Activated T-helper 1 cell treated with anti-CD3 and anti-CD28 coated beads, Interleukin-12 subunit alpha, Interleukin-12 subunit beta, Interleukin-2, Interleukin-4 antibody, amounts not matched to agents 30 ng/mL and 10 ng/mL and 1 ng/mL, durations not matched to agents 14 hours and 24 hours and 36 hours (primary cell): ENCODE measurements at places on chromosomes 12 and 14.

DNA sequence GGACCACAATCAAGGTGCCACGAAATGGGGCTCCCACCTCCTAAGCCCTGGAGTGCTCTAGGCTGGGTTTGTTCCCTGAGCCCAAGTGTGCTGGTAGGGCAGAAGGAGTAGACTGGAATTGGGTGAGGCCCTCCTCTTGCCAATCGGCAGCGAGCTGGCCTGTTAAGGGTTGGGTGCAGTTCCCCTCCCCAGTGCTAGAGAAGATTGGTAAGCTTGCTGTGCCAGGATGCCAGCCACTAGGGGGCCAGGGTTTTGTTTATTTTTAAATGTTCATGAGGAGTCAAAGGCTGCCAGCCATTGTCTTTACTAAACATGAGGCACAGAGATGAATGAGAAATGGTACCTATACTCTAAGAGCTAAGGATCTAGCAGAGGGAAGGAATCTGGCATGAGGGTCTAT, 79.7 kb downstream of the SPTB start:
- no peak for DNase-seq

DNA sequence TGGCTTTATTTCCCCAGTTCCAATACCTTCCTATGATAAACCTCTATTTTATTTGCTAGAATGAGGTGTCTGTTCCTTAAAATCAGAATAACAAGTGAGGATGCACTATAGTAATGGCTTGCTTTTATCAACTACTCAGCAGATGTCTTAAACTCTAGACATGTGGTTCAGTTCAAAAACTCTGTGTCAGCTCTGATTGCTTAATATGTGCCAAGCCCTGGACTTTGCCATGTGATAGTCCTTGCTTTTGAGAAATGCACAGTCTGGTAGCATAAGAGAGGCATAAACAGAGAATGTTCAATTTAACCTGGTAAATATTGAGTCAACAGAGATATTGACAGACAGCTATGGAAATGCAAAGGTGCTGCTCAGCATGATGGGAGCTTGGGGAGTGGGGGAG, 254.8 kb downstream of the PDZRN4 start:
- DNase-seq: no peak

DNA sequence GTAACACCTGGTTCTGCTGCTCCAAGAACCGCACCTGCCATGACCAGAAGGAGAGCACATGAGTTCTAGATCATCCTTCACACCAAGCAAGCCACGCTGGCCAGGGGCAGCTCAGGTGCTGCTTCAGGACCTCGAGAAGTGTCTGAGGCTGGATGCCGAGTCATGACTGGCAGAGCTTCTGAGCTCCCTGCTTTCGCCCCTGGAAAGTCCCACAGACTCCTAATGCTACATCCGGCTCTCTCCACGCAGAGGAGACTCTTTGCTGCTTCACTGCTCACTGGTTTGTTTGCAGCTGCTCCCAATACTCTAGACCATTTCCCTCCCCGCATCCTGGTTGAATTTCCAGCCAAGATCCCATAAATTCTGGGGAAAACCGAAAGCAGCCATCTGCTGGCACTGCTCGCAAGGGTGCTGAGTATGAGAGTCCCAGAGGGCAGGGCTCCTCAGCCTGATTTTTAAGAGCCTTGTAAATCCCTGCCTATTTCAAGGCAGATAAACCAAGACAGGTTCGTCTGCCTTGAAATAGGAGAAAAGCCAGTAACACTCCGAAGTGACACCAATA, 1.4 kb downstream of the KRT2 start:
- no peak for DNase-seq

DNA sequence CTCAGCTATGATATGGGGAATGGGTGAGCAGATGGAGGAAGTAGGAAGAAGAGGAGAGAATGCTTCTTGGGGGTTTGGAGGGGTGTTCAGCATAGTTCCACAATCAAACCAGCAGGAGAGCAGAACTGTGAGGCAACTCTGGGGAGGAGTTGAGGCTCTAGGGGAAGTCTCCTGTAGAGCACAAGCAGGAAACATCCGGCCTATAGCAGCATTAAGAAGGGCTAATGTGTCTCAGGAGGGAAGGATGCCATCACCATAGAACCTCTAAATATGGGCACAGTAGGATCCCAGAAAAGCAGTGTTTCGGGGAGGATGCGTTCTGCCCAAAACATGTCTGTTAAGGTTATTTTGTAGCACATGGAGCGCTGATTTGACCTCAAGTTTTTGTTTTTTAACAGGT, 8.4 kb upstream of the SALL2 start:
- DNase-seq: no peak

- no peak for DNase-seq
Measured at GRCh38 chr14:104306450-104307040, 168.2 kb downstream of the KIF26A start.

GRCh38 chr12:72246370-72246769, 25.8 kb upstream of the TRHDE start:
- DNase-seq: no peak

DNA sequence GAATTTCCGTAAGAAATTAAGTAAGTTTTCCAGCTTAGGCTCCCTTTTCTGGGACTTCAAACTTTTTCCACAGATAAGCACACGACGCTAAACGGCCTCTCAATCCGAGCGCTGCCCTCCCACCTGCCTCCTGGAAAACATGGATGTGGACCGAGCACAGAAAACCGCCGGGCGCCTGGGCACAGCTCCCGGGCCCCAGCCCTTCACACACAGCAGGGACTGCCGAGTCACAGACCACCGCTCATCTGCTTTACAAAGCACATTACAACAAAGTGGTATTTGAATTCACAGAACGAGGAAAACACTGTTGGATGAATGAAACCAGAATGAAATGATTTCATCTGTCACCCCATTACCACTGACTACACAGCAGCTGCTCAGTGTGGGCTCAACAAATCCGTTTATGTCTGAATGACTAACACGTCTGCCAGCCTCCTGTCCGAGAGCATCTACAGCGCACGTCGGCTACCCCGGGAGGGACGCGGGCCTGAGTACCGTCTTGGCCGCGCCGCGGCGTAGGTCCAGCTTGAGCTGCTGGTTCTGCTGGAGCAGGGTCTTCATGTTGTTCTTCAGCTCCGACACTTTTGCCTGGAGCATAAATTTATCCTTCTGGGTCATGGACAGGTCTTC, 13.1 kb upstream of the ANKLE2 start:
- no peak for DNase-seq

- DNase-seq: no peak
Measured at GRCh38 chr12:90871726-90872096, 83.3 kb downstream of the CCER1 start.

GRCh38 chr12:23113781-23114180, 488.8 kb downstream of the ETNK1 start:
- no peak for DNase-seq

DNA sequence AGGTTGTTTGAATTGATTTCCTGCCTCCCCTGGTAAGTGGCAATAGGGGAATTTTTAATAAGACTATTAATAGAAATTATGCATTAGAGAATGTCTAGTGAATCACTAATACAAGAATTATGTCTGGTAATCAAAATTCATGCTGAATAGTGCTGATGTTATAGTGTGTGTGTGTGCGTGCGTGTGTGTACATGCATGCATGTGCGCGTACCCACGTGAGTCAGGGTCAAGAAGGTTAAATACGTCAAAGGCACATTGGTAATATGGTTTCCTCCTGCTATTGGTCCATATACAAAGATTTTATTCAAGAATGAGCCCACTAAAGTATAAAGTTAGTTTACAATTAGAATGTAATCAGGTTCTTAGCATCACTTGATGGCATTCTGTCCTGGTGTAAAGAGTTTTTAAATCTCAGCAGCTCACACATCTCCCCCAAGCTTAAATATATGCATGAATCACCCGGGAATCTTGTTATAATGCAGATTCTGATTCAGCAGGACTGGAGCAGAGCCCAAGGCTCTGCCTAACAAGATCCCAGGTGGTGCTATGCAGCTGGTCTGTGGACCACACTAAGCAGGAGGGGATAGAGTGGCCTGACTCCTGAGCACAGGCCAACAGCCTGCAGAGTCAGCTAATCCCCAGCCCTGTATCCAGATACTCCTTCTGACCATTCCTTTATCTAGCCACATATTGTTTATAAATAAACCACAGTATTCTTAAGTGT, 43.9 kb downstream of the TTC9 start:
- no peak for DNase-seq

DNA sequence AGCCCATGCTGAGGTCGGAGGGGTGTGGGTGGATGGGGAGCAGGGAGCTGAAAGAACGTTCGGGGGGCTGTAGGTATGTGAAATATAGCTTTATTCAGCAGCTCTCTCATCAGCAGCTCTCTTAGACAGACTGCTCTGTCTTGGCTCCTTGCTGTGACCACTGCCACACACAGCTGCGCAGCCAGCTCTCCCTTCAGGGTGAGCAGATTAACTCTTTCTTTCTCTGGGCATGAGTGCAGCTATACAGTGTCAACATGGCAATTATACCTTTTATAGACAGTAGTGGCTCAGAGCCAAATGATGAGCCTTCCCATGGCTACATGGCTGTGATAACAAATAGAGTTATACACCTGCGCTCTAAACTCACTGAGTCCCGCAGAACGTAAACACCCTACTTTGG, 137.7 kb upstream of the NEDD1 start:
- DNase-seq: no peak

- peak; percentile 55 for DNase-seq
Measured at GRCh38 chr14:68782091-68782981, 10.5 kb downstream of the ZFP36L1 start.

DNA sequence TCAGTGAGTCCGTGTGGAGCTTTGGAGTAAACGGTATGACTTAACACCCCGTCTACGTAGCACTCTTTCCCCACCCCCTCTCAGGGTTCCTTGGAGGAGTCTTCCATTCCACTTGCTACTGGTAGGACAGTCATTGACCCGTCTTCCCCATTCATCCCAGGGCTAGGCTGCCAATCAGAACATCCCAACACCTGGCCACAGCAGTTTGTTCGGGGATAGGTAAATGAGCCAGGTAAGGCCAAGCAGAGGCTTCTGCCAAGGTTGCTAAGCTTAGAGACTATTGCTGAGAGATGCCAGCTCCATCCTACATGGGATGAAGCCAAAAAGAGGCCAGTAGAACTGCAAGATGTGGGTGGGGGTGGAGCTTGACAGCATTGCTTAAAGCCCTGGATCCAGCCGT, 130.8 kb downstream of the BCL11B start:
- no peak for DNase-seq

DNA sequence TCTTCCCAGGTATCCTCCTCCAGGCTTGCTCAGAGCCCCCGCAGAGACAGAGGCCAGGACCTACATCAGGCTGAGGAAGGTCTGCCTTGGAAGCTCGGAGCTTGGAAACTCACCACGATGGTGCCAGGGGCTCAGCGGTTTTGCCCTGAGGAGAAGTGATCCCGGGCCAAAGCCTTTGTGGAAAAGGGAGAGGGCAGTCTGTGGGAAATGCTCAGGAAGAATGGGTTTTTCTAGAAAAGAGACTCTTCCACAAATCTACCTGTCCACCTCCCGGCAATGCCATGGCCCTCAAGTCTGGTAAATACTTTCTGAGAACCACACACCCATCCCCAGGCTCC, 8.0 kb downstream of the KRT2 start:
- DNase-seq: no peak

GRCh38 chr12:51323966-51324895, at the start of gene BIN2:
Gene BIN2 (minus strand): TSS chr12:51324174. CDS start chr12:51324102, 72 bp downstream.
- DNase-seq: peak; percentile 72

DNA sequence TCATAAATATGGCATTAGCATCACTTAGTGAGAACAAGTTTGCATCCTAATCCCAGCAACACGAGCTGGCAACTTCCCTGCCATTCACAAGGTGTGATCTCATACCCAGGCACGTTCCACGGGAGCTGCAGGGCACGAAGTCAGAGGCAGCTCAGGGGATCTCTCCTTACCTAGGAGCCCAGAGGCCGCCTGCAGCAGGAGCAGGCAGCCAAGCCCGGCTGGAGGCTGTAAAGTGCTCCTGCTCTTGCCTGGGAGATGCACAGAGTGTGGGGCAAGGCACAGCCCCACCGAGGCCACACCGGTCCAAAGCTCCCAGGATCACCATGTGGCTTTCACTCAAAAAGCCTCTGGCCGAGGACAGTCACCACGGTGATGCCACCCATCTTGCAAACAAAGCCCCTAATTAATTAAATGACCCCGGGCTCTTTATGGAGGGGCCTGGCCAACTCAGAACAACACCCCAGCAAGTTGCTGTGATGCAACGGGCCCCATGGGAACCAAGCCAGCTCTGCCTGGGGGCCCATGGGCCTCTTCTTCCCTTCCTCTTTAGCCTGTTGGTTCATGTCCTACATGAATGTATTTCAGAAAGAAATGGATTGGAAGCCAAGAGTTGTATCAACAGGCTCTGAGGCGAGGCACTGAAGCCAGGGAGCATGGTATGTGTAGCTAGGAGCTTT, 26.5 kb downstream of the NUAK1 start:
- DNase-seq: no peak

DNA sequence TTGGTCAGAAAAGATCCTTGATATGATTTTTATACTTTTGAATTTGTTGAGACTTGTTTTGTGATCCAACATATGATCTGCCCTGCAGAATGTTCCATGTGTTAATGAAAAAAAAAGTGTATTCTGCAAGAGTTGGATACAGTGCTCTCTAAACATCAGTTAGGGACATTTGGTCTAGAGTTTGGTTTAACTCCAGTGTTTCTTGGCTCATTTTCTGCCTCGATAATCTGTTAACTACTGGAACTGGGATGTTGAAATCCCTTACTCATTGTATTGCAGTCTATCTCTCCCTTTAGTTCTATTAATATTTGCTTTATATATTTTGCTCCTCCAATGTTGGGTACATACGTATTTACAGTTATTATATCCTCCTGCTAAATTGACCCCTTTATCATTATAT, 18.3 kb upstream of the TXNRD1 start:
- DNase-seq: no peak

DNA sequence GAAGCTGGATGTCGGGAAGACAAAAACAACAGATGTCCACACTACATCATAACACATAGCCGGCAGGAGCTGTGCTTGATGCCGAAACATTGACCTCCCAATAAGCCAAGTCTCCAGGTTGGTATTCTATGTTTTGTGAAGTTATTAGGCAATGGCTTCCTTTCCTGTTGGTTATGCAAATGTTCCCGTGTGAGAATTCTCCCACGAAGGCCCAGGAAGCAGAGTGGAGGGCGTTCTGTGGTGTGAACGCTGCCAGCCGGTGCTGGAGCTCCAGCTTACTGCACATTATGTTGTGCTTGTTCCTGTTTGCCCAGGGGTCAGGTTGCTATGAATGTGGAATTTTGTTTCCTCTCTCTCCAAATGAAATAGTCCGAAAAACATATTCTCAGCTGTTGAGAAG, 156.4 kb upstream of the HMGA2 start:
- DNase-seq: no peak

DNA sequence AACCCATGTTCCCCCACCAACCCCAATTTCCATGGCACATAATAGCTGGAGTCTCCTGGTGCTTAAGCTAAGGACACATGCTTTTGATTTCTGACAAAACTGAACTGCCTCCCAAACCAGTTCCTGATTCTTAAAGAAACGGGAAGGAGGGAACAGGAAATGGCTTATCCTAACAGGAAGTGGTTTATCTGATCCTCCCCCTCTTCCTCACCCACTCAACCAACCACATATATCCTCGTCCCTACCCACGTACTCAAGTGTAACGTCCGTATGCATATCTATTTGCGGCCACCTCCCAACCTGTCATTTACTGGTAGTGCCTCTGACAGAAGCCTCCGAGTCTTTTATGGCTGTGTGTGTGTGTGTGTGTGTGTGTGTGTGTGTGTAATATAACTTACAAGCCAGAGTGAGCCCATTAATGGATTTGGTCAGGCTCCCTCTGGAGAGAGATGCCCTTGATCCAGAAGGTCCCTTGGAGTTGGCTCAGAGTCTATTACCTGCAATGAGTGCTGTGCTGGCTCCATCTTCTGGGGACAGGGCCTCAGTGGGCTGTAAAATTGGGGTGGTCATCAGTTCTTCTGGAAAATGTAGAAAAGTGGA, 7.7 kb downstream of the DAZAP2 start:
- DNase-seq: peak; percentile 26
